ENCODE measurements at places on chromosomes 4 and X.

- DNase-seq: no peak
Observed at GRCh38 chr4:148540622-148541326, 98.6 kb upstream of the NR3C2 start.

- no peak for DNase-seq
Observed at GRCh38 chrX:132786217-132786616, 172.2 kb downstream of the HS6ST2 start.

DNA sequence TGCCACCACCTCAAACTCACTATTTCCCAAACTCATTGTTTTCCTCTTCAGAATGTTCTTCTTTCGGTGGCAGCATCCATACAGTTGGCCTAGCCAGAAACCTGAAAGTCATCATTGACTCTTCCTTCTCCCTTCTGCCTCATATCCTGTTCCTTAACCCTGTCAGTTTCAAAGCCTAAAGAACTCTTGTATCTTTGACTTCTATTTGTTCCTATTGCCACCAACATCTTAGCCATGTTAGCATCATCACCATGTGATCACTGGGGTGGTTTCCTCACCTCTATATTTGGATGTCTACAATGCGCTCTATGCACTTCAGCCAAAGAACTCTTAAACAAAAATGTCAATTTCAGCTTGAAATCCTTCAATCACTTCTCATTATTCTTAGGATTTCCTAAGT is 29.0 kb downstream of the DDX60L start:
- DNase-seq: no peak

DNA sequence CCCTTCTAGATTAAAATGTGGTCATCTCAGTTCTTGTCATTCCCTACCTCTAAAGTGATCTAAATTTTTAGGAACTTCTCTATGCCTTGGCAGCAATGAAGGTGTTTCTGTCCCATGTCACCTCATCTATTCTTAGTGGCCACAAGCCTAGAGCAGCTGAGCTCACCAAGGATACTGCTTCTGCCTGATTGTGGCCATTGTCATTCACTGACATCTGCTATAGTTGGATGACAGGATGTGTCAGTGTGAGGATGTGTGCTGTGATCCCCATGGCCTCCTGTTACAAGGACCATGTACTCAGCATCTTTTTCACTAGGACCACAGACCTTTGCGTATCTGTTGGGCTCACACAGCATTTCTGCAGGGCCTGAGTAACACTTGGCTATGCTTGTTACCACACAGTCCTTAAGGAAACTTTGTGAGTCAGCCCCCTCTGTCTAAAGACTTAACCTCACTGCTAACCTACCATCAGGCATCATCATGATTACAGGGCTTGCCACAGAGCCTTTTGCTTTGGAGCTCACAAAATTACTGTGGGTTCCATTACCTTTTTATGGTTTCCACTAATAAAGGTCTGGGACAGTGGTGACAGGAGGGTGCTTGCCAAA is 421.0 kb downstream of the ADAM29 start:
- DNase-seq: no peak

DNA sequence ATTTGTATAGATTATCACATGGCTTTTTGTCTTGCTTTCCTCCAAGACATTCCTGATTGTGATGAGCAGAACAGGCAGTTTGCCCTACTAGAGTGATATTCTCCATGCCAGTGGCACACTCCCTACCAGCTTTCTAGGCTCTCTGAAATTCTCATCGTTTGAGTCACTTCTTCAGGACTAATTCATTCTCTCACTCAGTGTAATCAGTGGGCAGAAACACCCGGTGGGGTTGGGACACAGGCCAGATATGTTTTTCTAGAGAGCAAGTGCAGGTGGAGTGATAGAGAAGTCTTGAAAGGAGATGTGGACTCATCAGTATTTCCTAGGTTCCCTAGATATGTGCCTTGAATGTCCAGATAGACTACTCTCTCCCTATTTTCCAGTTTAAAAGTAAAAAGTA is 13.1 kb downstream of the RAB33A start:
- DNase-seq: no peak

GRCh38 chr4:7155590-7156071 is 36.7 kb upstream of the SORCS2 start:
- peak; percentile 37 for DNase-seq

DNA sequence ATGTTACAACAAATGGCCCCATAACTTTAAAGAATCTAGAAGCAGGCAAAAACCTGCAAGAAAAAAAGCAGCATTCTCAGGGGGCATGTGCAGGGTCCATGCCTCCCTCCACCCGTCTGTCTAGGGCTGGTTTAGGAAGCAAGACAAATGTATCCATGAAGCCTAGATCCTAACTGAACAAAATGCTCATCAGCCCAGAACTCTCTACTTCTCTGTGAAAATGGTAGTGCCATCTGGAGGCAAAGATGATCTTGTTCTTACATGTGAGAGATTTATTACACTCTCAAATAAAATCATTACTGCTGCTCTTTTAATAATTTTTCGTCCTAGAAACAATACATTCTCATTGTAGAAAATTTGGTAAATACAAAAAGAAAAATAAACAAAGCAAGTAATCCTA is 26.7 kb downstream of the NR3C2 start:
- DNase-seq: no peak

- no peak for DNase-seq
Observed at GRCh38 chr4:32864713-32865351, 2144.7 kb downstream of the PCDH7 start.

DNA sequence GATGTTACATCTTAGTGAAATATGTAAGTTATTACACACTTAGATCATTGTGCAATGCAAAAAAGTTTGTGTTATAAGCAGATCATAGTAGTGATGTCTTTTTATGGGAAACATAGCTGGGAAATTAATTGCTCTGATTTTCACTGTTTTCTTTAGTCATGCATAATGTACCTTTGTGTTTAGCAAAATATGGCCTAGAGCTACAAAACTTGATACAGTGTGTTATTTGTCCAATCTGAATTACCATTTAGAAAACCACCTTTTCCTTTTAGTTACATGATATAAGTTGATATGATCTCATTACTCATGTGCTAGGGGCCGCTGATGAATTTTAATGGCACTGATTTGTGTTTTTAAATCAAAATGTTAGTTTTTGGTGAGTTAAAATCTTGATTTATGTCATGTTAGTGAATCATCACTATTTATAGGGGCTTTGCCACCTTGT is 2.0 kb downstream of the BMPR1B start:
- no peak for DNase-seq

DNA sequence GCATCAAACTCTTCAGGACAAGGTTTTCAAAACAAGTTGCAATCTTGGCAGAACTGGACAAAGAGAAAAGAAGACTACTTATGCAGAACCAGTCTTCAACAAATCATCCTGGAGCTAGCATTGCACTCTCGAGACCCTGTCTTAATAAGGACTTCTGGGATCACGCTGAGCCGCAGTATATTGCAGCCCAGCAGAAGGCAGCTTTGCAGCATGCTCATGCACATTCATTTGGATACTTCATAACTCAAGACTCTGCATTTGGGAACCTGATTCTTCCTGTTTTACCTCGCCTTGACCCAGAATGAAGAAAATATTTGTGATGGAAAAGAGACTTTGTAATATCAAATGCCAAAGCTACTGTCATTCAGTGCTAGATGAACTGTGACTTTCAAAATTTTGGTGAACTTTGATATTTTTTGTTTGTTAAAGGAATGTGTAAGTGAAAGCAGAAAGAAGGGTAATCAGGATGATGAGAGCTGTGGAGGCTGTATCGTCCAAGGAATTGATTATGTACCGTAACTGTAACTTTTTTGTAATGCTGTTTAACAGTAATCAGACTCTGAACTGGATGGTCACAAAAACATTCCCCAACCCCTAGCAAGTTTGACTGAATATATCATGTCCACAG is 27.2 kb downstream of the HSPA4L start:
- DNase-seq: no peak

DNA sequence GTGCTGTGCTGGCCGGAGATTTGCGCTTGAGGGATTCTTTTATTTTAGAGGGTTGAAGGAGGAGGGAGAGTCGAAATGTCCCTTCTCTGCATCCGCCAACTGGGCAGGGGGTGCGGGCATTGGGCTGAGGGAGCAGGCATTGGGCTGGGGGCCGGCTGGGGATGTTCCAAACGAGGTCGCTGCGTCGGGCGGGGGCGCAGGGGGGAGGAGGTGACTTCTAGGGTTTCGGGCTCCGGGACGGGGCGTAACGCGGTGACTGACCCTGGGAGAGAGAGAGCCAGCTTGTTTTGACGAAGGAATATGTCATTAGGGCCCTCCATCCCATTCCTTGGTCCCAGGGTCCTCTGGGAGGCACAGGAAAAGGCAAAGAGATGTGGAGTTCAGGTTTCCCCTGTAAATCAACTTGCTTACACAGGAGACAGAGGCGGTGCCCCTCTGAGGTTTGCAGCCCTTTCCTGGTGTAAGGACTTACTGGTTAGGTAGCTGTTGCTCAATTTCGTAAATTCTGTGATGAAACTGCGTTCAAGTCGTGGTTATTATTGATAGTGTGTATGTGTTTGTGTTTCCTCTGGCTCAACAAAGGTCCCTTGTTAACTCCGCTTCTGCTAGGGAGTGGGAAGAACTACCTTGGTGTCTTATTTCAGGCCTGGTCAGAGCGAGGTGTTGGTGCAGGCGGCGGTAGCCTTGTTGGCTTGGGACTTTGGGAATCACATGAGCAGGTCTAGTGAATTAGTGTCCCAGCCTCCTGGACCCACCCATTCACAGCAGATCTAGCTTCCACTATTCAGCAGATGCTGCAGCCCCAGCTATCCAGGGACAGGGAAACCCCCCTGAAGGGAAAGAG is 716 bp downstream of the FHIP1A start:
- DNase-seq: peak; percentile 67

GRCh38 chrX:119541188-119541587 is 24.0 kb downstream of the STEEP1 start:
- no peak for DNase-seq

DNA sequence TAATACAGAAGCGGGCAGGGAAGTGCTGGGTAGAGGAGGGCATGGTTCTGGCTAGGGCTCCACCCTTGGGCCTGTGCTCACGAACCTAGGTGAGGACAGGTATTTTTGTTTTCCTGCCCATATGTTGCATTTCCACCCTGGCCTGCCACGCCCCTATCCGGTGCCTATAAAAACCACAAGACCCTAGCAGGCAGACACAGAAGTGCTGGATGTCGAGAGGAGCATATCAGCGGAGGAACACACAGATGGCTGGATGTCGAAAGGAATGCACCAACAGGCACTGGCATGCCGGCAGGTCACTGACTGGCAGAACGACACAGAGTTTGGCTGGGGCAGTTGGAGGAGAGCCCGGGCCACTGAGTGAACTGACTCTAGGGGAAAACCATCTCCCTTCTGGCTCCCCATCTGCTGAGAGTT is 316.6 kb upstream of the BOD1L1 start:
- DNase-seq: no peak

GRCh38 chr4:30879855-30880598 is 159.9 kb downstream of the PCDH7 start:
- DNase-seq: no peak

DNA sequence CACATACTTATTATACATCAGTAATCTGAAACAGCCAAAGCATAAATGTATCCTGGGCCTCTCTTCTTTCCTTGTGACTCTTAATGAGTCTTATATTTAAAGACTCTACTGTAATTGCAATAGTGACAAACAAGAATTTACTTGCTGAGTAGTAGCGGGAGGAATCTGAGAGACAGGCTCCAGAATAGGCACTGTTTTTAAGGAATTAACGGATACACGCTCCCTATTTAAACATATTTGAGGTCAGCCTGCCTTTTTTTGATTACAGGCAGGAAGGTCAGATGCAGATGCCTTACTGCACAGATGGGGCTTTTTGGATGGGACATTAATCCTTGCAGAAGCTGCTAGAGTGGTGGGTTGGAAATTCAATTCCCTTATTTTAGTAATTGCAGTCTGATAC is 196.3 kb upstream of the ANXA3 start:
- no peak for DNase-seq

DNA sequence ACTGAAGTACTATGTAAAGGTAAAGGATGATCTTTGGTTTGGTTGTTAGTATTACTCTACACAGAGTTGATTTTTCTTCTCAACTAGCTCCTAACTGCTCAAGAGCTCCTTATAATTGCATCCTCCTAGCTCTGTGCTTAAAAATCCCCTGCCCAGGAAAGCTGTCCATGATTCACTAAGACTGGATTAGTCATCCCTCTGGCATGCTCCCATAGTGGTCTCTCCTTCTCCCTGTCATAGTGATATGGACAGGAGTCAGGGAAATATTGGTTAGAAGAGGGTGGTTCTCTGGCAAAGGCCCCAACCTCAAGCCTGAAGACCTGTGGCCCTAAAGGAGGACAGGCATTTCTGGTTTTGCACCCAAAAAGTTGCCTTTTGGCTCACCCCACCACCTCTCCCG is 242.3 kb upstream of the KCNIP4 start:
- no peak for DNase-seq

GRCh38 chr4:173446416-173446815 is 47.5 kb upstream of the SCRG1 start:
- no peak for DNase-seq

DNA sequence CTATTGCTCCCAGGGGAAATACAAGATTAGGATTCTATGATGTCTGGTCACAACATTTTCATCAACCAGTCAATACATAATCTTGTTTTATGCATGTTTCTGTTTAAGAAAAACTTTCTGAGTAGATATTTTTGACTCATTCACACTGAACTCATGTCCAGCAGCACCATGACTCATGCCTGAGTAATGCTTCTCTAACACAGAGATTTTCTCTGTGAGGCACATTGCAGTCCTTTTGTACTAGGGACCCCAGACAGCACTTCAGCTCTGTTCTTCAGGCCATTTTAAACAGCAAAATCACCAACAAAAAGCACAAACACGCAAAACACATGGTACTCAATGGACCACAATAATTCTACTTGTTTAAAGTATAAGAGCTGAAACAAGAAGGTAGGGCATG is 83.6 kb downstream of the MXRA5 start:
- DNase-seq: no peak

GRCh38 chr4:83855044-83855443 is 319.1 kb downstream of the GPAT3 start:
- no peak for DNase-seq

- DNase-seq: peak; percentile 76
Observed at GRCh38 chrX:120302434-120302833, 8.8 kb downstream of the TMEM255A start.

DNA sequence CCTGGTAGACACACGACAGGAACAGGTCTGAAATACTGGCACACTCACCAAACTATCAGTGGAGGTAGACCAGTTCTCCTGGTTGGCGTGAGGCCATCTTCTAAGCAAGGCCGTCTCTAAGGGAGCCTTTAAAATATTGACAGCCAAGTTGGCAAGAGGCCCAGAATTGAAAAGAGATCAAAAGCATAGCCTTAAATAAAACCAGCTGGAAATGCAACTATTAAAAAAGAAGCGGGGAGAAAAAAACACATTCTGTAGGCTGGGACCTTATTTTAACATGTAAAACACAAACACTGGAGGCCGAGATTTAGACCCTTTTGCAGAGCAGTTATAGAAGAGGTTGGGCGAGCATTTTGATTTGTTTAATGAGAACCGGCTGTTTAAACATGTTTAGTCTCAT is 233.0 kb upstream of the CLNK start:
- DNase-seq: no peak

DNA sequence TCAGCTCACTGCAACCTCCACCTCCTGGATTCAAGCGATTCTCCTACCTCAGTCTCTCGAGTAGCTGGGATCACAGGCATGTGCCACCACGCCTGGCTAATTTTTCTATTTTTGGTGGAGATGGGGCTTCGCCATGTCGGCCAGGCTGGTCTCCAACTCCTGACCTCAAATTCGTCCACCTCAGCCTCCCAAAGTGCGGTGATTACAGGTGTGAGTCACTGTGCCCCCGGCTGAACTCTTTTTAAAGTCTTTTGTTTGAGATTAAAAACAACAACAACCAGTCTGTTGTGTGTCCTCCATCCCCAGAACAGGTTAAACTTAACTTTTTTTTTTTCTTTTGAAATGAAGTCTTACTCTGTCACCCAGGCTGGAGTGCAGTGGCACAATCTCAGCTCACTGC is 36.3 kb upstream of the RBPJ start:
- no peak for DNase-seq
